ENCODE measurements at places on chromosomes 2 and 18.

DNA sequence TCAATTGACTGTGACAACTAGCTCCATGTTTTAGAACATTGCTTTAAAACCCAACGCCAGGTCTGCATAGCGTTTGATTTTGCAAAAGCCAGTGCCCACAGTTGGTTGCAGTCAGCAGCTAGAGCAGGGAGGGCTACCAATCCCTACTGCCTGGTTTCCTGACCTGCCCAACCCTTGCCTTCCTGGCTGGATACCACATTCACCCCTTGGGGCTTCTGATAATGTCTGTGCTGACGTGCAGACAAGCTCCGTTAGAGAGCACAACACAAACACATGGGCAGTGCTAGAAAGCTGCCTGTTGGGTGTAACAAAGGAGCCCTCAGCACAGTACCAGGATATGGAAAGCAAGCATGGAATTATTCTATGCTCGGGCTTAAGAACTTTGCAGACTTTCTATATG, 71.4 kb upstream of the THSD7B start:
- DNase-seq: no peak

- DNase-seq: no peak
Observed at GRCh38 chr18:5969989-5970403, 74.7 kb upstream of the TMEM200C start.

DNA sequence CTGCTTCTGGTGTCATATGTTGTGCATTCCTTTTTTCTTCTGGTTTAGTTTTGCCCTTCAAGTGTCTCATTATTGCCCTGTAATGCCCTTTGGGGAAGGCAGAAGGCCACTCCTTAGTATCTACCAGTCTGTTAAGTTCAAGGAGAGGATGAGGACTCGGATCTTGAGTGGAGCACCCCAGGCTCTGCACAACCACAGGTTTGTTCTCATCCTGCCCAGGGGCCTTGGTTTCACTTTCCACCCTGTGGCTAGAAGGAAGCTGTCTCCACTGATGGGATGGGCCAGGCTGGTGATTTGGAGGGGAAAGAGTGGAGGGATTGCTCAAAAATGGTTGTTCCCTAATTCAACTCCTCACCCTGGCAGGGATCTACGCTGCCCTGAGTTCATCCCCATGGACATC, 30.2 kb upstream of the RAB11FIP5 start:
- DNase-seq: no peak

- DNase-seq: no peak
Observed at GRCh38 chr2:173054466-173054865, 21.2 kb upstream of the MAP3K20 start.

DNA sequence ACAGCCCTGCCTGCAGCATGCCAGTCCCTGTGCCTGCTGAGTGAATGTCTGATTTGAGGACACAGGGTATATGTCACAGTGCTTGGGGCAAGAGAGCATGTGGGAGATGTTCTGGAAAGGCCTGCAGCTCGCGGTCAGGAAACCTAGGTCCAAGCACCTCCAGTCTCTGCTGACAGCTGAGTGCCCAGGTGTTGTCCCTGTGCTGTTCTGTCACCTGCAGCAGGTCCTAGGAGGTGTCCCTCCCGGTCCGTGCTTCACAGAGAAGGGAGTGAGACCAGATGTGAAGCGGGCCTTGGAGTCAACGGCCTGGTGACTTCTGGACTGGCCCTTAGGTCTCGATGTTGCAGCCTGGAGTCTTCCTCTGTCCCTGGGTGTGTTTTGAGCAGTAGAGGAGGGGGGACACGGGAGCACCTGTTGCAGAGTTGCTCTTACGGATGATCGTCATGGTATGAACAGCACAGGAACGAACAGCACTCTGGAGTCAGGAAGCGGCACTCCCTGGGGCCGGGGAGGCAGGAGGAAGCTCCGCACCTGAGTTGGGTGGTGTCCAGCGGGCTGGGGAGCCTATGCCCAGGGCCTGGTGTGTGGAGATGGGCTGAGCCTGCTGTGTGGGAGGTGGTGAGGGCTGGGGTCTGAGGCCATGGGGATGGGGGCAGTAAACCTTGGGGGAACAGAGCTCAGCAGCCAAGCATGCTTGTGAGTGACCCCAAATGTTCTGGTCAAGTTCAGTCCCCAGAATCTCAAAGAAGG, 21.6 kb upstream of the ARHGEF4 start:
- no peak for DNase-seq

DNA sequence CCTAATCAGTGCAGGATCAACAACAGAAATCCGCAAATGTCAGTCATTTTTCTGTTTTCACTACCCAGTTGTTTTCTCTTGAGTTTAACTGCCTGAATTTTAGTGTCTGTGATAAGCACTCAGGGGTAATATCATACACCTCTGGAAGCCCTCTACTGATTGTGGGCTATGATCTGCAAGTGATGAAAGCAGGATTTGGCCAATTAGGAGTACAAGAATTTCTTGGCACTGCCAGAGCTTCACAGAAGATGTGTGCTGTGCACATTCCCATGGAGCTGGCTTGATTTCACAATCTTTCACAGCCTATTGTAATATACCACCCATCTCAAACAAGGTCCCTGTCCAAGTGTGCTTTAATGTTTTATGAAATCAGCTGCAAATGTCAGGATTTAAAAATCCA, 27.3 kb upstream of the TDRD15 start:
- no peak for DNase-seq

DNA sequence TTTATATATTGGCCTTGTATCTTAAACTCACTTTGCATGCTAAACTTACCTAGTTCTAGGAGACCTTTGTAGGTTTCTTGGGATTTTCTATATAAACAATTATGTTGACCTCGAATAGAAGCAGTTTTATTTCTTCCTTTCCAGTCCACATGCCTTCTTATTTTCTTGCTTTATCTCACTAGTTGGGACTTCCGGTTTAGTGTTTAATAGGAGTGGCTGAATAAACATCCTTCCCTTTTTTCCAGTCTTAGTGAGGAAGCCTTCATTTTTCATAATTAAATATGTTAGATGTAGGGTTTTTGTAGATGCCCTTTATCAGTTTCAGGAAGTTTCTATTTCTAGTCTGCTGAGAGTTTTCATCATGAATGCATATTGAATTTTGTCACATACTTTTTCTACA, 347.3 kb upstream of the HNRNPA3 start:
- no peak for DNase-seq

- no peak for DNase-seq
Observed at GRCh38 chr2:127462461-127462860, 44.2 kb downstream of the PROC start.

GRCh38 chr2:231692847-231693246, 15.5 kb upstream of the PTMA start:
- no peak for DNase-seq

- DNase-seq: no peak
Observed at GRCh38 chr2:37838541-37839167, 86.4 kb upstream of the RMDN2 start.

DNA sequence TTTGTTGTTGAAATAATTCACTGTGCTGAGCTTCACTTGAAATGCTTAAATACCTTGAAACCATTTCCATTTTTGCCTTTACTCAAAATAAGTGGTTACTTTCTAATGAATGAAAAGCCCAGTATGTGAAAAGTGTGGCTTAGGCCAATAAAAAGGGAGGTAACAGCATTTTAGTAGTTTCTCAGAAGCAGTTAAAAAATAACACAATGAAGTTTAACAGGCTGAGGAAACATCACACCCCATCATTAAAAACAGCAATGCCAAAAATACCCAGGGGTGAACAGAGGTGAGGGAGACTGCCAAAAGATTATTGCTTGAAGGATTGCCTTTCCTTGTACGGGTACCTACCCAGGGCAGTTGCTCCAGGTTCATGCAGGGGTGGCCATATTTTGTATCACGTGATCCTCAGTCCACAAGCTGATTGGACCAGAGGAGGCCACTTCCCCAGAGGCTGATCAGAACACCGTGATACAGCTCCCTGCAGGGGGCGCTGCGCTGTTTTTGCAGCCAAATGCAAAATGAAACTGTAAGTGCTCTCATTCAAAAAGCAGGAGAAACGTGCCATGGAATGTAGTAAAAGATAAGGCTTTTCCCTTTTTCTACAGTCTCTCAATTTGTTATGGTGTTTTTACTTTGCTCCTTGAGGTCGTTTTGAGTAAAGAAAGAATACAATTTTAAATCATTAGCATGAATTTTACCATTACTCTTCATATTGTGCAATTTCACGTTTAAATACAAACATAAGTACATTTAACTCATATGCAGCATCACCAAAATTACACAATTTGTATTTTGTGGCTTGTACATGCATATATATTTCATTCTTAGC, 70.2 kb upstream of the SH3BP4 start:
- no peak for DNase-seq

- no peak for DNase-seq
Observed at GRCh38 chr2:223537651-223538601, 64.2 kb downstream of the SCG2 start.

- DNase-seq: no peak
Observed at GRCh38 chr2:240909216-240909974, 3.3 kb downstream of the CROCC2 start.

- DNase-seq: no peak
Observed at GRCh38 chr2:27240406-27240805, 22.4 kb downstream of the SLC30A3 start.

DNA sequence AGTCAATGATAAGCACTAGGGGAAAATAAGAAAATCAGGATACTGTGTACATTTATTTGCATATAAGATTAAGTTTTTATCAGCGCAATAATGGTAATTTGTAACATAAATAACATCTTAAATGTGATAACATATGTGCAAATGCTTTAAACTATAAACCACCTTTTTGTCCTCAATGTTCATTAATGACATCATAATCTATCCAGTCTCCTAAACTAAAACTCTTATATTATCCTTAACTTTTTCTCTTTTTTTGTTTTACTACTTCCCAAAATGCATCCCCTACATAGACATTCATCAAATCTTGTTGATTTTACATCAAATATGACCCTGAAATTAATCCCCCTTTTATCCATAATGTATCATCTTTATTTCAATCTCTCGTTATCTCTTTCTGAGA, 3.4 kb upstream of the RAD51AP2 start:
- DNase-seq: no peak

DNA sequence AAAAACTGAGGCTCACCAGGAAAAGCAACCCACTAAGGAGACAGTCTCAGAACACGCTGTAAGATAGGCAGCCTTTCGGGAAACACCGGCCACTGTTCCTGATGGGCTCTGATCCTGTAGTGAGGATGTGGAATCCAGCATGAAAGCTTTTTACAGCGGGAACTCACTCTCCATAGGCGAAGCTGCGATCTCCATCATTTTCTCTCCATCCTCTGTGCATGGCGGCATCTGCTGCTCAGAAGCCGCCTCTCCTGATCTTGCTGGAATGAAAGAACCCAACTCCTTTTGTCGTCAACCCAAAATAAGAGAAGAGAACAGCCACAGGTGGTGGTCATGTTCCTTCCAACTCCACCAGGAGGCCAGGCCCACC, 49.9 kb downstream of the TMEM18 start:
- no peak for DNase-seq

DNA sequence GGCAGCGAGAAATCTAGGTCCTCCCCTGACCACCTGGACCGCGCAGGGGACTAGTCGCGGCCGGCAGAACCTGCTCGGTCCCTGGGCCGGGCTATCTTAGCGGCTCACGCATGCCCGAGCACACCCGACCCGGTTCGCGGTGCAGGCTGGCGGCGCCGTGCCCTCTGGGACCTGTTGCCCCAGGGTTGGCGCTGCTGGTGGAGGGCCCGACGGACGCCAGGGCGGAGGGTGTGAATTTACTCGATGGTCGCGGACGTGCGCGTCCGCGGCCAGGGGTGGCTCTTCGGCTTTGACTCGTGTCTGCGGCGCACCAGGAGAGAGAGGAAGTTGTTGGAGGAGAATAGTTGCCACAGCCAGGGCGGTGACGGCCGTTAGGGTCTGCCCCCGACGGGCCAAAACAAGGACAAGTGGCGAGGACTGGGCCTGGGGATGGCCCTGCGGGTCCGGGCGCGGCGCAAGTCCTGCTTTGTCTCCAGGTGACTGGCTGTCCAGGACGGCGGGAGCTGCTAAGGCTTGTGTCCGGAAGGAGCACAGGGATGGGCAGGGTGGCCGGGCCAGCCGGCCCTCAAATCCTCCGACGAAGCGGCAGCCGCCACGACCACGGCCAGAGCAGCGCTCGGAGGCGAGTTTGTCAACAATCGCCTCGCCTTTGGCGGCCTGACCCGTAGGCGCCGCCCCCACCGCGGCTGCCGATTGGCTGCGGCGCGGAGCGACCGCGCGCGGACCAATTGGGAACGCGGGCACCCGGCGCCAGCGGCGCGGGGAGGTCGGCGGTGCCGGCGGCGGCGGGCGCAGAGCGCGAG, 1.3 kb downstream of the BCL2L11 start:
- DNase-seq: peak; percentile 57

GRCh38 chr2:34998741-34999140, 1356.8 kb upstream of the CRIM1 start:
- no peak for DNase-seq

- DNase-seq: no peak
Observed at GRCh38 chr2:222993920-222994650, 57.9 kb upstream of the KCNE4 start.

DNA sequence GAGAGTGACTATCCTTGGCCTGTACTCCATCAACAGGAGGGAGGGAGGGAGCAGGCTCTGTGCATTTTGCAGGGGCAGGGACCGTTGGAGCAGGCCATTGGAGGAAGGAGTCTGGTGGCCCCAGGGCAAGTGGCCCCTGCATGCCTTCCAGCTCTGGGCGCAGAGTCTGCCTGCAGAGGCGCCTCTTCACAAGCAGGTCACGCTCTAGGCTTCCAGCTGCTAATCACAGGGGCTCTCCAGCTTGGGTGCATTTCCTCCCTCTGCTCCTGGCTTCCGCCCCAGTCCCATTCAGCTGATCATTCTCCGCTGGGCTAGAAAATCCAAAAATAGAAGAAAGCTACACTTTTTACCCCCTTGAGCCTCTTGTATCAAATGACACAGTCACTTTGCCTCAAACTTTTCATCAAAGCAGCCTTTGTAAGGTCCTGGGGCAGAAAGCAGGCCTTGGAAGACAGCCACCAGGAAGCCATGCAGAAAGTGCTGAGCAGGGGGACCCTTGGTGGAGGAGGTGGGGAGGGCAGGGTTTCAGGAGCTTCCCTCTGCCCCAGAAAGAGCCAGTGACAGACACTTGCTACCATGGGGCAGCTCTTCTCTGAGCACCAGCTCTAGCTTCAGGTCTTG, 11.3 kb downstream of the TMEM247 start:
- DNase-seq: no peak

DNA sequence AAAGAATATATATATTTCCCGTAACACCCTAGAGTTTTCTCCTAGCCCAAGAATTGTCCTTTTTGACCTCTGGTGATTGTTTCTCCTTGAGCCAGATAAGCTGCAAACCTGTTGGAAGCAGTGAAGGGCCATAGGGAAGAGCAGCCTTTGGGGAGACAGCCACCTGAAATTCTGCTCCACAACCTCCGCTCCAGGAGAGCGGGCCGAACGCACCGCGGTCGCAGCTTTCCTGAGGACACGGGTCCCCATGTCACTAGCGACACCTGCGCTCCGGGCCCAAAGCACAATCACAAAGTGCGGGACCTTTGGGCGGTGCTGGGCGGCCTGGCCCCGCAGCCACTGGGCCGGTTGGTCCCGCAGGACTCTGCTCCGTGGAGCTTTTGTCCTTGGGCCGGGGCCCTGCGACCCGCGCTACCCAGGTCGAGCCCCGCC, 557 bp upstream of the DSG2 start:
- DNase-seq: no peak

DNA sequence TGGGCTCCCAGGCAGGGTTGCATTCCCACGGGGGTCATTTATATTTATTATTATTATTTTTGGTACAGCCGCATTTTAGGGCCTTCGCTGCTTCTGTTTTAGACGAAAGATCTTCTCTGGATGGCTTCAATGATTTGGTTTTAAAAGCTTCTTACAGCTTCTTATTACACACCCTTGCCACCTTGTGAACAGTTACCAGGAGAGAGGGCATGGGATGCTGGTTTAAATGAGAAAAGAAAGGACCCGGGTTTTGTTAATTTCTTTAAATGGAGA, 1.7 kb downstream of the SH3RF3 start:
- no peak for DNase-seq
